ENCODE measurements at places on chromosomes 1 and 21. TPM values are rescaled to one million over a fixed set of nuclear protein-coding genes. Genes with fewer than 3 reads are reported as not detected.

DNA sequence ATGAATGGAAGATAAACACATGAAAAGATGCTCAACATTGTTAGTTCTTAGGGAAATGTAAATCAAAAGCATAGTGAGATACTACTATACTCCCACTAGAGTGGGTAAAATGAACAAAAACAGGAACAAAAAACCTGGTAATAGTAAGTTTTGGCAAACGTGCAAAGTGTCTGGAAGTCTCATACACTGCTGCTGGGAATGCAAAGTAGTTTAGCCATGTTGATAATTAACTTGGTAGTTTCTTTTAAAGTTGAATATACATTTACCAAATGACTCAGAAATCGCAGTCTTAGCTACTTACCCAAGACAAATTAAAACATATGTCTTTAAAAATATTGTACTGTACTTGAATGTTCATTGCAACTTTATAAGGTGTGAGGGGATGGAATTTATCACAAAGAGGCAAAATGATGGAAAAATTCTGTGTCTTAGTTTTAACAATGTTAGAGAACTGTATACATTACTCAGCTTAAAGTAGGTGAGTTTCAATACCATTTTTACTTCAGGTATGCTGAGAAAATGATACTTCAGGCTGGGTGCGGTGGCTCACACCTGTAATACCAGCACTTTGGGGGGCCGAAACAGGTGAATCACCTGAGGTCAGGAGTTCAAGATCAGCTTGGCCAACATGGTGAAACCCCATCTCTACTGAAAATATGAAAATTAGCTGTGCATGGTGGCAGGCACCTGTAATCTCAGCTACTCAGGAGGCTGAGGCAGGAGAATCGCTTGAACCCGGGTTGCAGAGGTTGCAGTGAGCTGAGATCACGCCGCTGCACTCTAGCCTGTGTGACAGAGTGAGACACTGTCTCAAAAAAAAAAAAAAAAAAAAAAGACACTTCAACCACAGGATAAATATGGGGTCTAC lies 102.3 kb downstream of the PDE4B start:
- no peak for DNase-seq
- no peaks in the 10 kb centered on the region for H3K4me1 ChIP-seq
- no peak overlapping the region for H3K27ac ChIP-seq
- no peaks in the 10 kb centered on the region for H3K36me3 ChIP-seq

GRCh38 chr1:96206451-96206850 lies 515.1 kb upstream of the PTBP2 start:
- no peaks in the 10 kb centered on the region for H3K4me1 ChIP-seq
- H3K36me3 ChIP-seq, result no peaks in the 10 kb centered on the region
- H3K27me3 ChIP-seq, result no peaks in the 10 kb centered on the region
- H3K4me3 ChIP-seq, result no peak overlapping the region

DNA sequence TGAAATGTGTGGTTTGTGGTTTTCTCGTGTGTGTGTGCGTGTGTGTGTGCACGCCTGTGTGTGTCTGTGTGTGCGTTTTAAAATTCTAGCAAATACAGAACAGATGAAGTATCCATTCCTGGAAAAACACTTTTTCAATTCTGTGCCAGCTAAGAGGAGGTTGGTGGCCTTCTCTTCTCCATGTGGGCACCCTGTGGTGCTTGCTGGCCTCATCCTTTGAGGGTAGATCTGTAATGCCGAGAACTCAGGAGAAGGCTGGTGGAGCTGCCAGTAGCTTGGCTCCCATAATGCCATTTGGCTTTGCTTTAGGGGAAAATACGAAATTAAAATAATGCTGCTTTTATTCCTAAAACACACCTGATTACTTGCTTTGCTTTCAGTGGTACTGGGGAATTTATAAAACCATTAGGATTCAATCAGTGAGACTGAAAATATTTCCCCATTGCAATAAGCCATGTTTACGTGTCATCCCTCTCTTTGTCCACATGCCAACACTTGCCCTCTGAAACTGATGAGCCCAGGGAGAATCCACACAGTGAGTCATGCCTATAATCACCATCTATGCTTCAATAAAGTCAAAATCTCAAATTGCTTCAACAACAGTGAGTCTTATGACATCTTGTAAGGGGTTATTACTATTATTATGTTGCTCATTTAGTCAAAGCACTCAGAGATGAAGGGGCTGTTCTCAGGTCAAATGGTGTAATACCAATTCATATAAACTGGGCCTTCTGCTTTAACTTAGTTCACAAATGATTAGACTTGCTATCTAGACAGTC lies 39.2 kb downstream of the ABCA4 start:
- H3K4me3 ChIP-seq, result no peak overlapping the region
- H3K27ac ChIP-seq, result no peak overlapping the region
- no peaks in the 10 kb centered on the region for H3K4me1 ChIP-seq

The SERPINC1 gene
- polyA plus RNA-seq, result not detected

The CAPN8 gene
- polyA plus RNA-seq, result not detected
